ENCODE measurements at places on chromosomes 7 and 10.

GRCh38 chr7:125530553-125530952, 600.9 kb upstream of the POT1 start:
- no peak overlapping the region for H3K27ac ChIP-seq
- H3K4me3 ChIP-seq = no peak overlapping the region
- no peaks in the 10 kb centered on the region for H3K36me3 ChIP-seq
- no peaks in the 10 kb centered on the region for H3K4me1 ChIP-seq

GRCh38 chr7:51482976-51483375, 166.4 kb upstream of the COBL start:
- H3K27ac ChIP-seq = no peak overlapping the region
- no peak overlapping the region for H3K4me3 ChIP-seq
- no peaks in the 10 kb centered on the region for H3K36me3 ChIP-seq
- peaks cover 6% of the 10 kb centered on the region for H3K27me3 ChIP-seq

DNA sequence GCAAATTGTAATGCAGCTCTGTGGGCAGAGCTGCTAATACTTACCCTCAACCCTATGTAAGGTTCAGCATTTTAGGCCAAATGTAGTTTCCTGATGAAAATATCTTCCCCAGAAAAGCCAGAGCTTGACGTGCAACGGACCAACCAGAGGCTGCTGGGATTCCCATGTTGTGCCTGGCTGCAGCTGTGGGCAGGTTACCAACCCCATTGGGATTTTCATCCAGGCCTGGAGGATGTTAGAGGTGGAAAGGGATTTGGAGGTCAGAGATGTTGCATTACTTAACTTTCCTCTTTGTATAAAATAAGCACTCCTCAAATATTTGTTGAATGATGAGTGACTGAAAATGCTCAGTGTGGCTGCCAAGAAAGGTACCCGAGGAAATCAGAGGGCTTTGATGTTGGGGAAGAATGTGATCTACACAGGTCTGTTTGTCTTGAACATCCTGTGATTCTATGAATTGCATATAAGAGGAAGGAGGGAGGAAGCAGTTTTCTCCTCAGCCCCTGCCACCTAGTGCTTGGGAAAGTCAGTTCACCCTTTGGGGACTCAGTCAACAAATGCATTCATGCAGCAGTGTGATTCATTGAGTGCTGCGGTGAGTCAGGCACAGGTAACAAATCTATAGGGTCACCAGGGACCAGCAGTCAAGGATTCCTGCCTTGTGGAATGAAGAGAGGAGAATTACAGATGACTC, 487.2 kb downstream of the RPS24 start:
- H3K36me3 ChIP-seq = no peaks in the 10 kb centered on the region
- H3K27me3 ChIP-seq = no peaks in the 10 kb centered on the region

DNA sequence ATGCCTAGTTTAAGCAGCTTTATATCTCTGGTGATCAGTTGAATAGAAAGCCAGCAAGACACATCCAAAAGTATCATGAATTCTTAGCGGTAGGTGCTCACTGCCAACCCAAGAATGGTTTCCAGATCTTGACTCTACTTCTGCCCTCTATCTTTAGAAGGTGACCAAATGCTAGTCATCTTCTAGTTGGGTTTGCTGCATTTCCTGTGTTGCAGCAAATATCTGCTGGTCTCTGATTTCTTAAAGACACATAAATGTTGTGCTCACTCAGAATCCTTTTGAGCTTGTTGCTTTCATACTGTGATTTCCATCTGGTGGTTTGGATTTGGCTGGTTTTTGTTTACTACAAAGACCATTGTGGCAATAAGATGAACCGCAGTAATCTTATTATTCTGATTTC, 2.2 kb downstream of the CDC123 start:
- peaks cover 3% of the 10 kb centered on the region for H3K36me3 ChIP-seq
- H3K4me3 ChIP-seq = no peak overlapping the region
- no peaks in the 10 kb centered on the region for H3K4me1 ChIP-seq
- DNase-seq = no peak
- H3K27ac ChIP-seq = no peak overlapping the region

DNA sequence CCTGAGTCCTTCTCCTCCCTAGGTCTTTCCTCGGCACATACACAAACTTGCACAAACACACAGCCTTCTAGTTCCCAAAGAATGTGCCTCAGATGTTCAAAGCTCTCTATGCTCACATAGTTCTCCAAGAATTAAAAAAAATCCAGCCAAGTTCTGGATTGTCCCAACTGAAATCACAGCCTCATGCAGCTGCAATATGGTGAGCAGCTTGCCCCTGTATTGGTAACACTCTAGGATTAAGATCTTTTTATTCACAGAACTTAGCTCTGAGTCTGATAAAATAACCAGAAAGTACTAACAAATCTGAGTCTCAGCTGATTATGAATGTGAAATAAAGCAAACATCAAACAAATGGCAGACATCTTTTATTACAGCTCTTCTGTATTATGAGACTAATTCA, 604.8 kb upstream of the PFKP start:
- no peak overlapping the region for H3K4me3 ChIP-seq
- no peaks in the 10 kb centered on the region for H3K27me3 ChIP-seq
- no peaks in the 10 kb centered on the region for H3K4me1 ChIP-seq
- no peak for DNase-seq

Measured in breast epithelium (tissue), 4 donors.